ENCODE measurements at places on chromosomes 3 and 15.
A peak's percentile ranks its signal among the peaks of the same experiment; 100 is the strongest.

GRCh38 chr15:80558631-80559319, 136.3 kb upstream of the ABHD17C start:
- DNase-seq = no peak

- peak; percentile 61 for DNase-seq
Observed at GRCh38 chr3:15268033-15268631, 62.1 kb downstream of the CAPN7 start.

DNA sequence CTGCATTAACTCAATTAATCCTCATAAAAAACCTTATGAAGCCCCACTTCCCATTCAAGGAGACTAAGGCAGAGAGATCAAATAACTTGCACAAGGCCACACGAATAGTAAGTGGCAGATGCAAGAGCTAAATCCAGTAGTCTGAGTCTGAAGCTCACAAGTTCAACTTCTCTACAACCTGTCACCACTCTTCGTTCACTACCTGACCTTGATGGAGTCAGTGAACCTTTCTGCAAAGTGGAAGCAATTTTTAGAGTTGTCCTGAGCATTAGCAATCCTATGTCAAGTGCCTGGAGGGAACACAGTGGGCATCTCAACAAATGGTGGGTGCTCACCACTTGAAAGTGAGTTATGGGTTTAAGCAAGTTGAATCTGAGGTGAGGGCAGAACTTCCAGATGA, 2.1 kb upstream of the SPINT1 start:
- no peak for DNase-seq

GRCh38 chr3:151890721-151891141, 17.3 kb downstream of the SUCNR1 start:
- no peak for DNase-seq

DNA sequence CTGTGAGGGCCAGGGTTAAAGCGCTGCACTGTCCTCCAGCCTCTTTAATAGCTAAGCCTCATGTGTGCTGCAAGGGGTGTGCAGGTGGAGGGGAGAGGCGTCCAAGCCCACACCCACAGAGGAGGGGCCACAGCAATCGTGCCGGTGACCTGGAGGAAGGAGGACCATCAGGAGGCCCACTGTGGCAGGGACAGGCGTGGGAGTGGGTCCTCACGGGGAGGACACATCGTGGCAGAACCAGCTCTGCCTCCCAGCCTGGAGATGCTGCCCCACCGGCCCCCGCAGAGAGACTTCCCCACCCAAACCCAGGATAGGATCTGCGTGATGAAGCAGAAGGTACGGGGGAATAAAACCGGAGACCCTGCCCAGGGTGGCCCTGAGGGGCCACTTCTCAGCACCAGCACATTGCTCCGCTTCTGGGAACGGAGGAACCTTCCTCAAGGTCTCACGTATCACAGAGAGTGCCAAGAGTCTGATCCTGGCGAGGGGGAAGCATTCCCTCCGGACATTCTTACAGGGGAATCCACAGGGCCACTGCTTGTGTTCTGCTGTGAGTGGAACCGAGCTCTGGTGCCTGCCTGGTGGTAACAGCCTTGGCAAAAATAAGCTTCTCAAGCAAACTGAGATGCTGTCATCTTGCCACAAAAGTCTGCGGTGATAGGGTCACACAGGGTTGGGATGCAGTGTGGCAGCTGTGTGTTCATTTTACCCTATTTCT, 199.8 kb downstream of the XXYLT1 start:
- no peak for DNase-seq

DNA sequence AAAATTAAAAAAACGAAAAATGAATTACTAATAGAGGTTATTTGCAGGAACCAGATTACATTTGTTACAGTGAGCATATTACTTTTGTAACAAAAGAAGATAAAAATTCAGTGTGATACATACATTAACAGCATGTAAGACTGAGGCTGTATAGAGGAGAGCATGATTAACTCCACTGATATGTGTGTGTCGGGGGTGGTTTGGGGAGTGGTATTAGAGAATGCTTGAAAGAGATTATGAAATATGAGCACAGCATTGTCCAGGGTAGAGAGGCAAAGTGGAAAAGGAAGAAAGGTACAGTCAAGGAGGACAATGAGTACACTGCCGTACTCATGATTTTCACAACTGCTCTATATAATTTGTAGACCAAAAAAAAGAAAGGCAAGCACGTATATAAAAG, 62.9 kb upstream of the LRRFIP2 start:
- no peak for DNase-seq

Measured in AG04450 (cell line).